ENCODE measurements at places on chromosomes 7 and 10.

DNA sequence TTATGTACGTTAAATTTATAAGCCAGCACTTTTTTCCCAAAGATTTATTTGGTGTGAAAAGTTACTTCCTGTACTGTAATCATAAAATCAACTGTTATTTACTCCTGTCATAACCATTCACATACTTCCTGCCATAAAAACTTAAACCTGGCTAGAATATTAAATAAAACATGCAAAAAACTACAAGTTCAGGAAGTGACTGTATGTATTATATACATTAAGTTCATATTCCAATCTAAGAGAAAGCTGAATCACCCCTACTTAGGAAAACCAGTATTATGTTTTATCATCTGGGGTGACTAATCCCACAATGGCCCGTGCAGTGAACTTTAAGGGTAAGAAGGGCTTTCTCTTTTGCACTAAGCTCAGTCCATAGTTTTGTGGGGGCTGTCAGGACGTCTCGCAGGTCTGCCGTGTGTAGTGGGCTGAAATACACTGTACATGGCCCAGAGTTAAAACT lies 183.7 kb upstream of the KLF14 start:
- no peak for DNase-seq

DNA sequence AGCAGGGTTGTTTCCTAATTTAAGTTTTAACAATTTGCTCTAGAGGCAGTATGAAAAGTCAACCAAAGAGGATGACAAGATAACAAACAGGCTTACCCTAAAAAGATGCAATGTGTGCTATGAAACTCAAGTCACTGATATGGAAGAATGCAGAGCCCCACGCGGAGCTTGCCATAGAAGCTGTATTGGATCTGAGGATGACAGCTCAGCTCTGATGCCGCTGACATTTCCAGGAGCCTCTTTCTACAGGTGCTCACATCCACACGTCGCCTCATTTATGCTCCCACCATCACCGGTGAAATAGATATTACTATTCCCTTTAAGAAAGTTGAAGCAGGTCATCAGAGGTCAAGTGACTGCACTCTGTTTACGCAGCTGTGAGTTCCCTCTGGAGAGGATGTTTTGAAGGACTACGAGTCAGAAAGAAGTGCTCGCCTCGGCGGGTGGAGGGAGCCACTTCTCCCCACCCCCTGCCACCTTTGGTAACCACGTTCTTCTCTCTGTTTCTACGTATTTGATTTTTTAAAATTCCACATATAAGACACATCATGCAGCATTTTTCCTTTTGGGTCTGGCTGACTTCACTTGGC lies 275.4 kb downstream of the GLRX3 start:
- DNase-seq = no peak

DNA sequence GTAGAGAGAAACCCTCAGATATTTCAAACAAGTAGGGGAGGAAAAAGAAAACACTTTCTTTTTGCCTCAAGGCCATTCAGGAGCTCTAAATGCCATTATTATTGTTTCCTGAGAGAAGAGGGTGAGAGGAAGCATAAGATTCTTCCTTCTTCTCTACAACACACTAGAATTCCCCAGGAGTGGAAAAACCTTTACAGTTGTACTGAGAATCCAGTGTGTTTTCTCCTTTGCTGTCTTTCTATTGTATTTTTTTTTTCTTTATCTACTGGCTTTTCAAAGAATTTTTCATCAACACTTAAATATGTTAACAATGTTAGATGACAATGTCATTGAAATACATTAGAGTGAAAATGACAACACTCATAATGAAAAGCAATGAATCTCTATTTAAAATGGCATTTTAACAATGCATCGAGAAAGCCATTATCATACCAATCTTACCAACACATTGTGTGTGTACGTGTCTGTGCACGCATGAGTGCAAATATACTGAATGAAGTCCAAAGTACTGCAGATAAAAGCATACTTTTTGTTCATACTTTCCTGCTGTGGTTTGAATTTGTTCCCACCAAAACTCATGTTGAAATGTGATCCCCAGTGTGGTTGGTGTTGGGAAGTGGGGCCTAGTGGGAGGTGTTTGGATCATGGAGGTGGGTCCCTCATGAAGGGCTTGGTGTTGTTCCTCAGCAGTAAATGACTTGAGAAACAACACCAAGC lies 24.2 kb upstream of the MACC1 start:
- no peak for DNase-seq

- DNase-seq = no peak
Observed at GRCh38 chr7:76053461-76053860, 5.6 kb downstream of the MDH2 start.

DNA sequence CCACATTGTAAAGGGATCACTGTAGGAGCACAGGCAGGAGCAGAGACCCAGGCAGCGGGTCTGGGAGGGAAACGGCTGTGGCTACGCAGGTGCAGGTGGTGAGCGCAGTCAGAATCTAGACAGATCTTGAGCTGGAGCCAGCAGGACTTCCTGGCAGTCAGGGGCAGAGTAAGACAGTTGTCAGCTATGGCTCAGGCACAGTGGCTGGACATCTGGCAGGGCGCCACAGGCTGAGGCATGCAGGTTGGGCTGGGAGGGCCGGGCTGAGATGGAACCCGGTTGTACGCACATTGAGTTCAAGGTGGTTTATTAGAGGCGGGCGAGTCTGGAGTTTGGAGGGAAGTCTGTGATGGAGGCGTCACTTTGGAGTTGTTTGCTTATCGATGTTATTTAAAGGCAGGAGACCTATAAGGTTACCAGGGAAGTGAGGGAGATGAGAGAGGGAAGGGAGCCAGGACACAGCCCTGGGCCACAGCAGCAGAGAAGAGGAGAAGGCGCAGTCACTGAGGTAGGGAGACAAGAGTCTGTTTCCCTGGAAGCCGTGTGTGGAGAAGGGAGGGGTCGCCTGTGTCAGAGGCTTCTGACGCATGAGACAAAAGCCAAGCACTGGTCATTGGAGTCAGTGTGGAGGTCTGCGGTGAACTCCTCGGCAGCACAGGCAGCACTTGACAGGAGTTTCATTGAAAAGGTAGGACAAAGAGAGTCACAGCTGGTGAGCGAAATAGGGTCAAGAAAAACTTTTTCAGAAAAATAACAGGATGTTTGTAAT lies 73.8 kb downstream of the LANCL2 start:
- DNase-seq = no peak

- no peak for DNase-seq
Observed at GRCh38 chr10:14412624-14413023, 81.9 kb upstream of the FRMD4A start.

- DNase-seq = no peak
Observed at GRCh38 chr10:75788394-75789205, 357.2 kb downstream of the LRMDA start.

DNA sequence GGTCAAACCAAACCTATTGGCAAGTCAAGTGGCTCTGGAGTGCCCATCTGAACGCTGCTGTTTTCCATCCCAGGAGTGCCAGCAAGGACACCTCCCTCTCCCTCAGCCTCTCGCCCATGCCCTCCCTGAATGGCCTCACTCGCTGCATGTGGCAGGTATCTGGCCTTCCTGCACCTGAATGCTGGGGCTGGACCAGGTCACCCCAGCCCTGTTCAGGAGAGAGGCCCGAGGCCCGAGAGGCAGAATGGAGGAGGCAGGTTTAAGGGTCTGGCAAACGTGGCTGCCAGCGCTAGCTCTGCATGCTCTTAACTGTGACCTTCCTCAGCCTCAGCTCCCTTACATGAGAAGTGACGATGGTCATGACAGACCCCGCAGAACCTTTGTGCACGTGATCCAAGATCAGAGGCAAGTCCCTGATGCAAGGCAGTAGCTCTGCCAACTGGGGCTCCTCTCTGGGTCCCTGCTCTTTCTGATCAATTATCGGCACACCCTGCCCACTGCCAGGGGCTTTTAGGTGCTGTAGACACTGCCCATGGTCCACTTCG lies 295.7 kb upstream of the ZMIZ1 start:
- no peak for DNase-seq

- no peak for DNase-seq
Observed at GRCh38 chr10:75613685-75614504, 182.5 kb downstream of the LRMDA start.

DNA sequence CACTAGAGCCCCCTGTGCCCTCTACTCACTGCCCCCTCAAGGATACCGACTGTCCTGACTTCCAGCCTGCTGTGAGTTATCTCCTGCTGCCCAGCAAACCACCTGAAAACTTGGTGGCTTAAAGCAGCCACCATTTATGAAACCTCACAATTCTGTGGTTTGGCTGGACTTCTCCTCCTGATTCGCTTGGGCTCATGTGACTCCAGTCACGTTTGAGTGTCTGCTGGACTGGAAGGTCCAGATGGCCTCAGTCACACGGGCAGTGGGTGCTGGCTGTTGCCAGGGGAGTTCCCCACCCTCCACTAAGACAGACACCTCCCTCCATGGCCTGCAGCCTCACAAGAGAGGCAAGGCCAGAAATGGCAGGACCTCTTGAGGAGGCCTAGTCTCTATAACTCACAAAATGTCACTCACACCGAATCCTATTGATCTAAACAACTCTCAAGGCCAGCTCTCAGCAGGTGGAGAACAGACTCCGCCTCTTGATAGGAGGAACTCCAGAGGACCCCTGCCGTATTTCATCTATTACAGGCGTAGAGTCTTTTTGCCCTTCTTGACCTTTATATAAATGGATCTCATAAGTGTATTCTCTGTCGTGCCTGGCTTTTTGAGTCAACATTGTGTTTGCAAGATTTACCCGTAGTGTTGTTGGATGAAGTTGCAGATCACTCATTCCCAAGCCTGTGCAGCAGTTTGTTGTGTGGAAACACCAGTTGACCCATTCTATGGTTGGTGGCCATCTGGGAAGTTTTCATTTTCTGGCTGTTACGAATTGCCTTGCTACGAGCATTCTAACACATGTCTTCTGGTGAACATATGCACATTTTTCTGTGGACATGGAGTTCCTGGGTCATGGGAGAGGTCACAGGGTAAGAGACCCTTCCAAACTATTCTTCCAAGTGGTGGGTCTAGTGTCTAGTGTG lies 48.3 kb downstream of the ZMIZ1 start:
- DNase-seq = no peak

- DNase-seq = no peak
Observed at GRCh38 chr7:142592231-142592630, 157.0 kb upstream of the PRSS1 start.

GRCh38 chr7:98174334-98175259 lies 36.6 kb upstream of the BHLHA15 start:
- DNase-seq = no peak

- DNase-seq = no peak
Observed at GRCh38 chr10:62590306-62590705, 214.2 kb upstream of the ADO start.

DNA sequence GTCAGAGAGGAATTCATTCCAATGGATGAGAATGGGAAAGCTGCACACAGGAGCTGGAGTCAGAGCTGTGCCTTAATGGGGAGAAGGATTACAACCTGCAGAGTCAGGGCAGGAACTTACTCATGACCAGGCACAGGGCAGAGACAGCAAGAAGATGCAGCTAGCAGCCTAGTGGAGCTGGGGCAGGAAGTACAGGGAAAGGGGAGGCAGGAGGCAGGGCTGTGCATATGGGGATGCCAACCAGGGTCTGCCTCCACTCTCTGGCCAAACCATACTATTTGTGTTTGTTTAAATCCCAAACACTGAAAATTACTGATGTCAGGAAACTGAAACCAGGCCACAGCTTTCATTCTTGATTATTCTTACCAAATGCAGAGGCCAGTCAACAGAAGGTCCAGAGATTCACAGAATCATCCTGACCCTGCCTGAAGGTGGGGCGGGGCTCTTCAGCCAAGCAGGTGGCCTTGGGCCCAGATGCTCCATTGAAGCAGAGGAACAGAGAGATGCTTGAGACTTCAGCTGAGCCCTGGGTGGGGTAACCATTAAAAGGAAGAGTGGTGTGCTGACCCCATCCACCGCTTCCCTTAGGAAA lies 461.9 kb downstream of the KCNMA1 start:
- no peak for DNase-seq

- DNase-seq = no peak
Observed at GRCh38 chr10:22103701-22104470, 100.4 kb upstream of the DNAJC1 start.

GRCh38 chr10:85959239-85959638 lies 407.4 kb downstream of the GRID1 start:
- DNase-seq = no peak

Measured in central memory CD4-positive, alpha-beta T cell (primary cell).